Ureter (tissue), 1 donor: ENCODE measurements at places on chromosomes 6 and 20.
A peak's percentile ranks its signal among the peaks of the same experiment; 100 is the strongest.

DNA sequence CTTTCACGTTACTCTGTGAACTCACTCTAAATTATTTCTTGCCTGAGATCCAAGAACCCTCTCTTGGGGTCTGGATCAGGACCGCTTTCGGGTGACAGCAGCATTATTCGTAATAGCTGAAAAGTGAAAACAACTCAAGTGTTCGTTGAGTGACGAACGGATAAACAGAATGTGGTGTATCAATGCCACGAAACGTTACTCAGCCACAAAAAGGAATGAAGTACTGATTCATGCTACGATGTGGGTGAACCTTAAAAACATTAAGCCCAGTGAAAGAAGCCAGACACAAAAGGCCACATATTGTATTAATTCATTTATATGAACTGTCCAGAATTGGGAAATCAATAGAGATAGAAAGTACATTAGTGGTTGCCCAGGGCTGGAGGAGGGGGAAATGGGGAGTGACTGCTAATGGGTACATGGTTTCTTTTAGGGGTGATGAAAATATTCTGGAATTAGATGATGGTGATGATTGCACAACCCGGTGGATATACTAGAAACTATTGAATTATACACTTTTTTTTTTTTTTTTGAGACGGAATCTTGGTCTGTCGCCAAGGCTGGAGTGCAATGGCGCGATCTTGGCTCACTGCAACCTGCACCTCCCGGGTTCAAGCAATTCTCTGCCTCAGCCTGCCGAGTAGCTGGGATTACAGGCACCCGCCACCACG, 8.4 kb downstream of the PTGIS start:
- DNase-seq: peak; percentile 41

GRCh38 chr6:113067612-113068275, 720.6 kb downstream of the RFPL4B start:
- DNase-seq: no peak

DNA sequence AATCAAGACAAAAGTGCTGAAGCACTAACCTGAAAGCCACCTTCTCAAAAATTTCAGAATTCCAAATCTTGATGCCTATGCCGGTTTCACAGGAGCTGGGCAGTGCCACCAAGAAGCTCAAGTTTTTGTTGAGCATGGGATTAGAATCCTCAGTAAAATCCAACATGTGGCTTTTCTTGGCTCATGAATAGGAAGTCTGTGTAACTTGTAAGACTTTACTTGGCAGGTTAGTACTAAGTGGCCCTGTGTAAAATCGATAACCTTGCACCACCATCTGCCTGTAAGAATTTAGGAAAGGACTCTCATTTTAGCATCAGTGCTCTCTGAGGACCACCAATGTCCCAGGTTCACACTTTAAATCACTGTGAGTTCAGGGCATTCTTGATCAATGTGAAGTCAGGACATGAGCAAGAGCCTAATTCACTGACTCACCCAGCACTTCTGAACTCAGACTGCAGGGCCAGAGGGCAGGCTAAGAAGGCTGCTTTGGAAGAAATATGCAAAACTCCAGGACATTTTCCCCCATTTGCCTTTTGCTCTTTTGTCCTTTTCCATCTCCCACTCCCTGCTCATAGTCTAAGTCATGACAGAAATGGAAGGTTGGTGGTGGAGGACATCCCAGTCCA, 113.2 kb downstream of the EDN1 start:
- DNase-seq: no peak

GRCh38 chr20:38337561-38338140, 8.6 kb upstream of the LBP start:
- no peak for DNase-seq

DNA sequence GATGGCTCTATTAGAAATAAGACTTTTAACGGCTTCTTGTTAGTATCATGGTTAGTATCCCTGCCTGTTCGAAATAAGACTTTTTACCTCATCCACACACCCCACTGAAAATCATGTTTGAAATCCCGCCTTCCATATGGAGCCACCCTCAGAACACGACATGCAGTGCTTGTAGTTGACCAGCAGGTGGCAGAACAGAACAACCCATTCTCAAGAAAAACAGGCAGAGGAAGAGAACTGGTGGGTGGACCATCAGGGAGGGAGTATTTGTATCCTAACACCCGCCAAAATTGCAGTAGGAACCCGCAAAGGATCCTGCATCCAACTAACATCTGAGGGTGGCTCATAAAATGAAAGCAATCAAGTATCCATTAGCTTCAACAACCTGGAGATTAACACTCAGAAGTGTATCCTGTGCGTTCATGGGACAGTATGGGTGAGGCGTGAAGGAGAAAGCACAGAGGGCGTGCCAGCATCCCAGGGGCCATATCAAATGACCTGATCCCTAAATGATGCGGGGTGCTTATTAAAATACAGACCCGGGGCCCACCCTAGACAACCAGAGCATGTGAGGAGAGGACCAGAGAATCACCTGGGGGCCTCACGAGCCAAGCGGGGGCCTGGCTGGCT, 89.6 kb upstream of the NHSL1 start:
- DNase-seq: peak; percentile 54

DNA sequence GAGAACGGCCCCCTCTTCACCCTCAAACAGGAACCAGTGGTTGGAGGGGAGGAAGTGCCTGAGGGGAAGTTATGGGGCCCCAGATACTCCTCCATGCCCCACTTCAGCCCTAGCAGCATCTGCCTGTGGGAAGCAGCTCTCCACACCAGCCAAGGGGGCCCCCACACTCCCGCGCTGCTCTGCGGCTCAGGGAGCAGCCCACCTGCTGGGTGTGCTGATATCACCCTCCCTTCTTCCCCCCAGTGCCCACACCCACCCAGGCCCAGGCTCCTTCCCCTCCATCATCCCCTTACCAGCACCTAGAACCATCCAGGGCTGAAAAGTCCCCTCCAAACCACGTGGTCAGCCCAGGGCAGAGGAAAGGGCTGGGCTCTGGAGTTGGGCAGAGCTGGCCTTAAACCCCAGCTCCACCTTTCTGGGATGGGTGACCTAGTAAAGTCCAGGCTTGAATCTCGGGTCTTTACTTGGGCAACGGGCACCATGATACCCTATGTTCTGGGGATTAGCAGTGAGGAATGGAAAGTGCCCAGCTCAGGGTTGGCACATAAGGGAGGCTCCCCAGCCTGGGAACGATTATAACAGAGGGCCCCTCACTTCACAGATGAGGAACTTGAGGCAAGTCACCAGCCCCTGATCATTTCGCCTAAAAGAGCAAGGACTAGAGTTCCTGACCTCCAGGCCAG, 663 bp downstream of the LST1 start:
- DNase-seq: no peak

DNA sequence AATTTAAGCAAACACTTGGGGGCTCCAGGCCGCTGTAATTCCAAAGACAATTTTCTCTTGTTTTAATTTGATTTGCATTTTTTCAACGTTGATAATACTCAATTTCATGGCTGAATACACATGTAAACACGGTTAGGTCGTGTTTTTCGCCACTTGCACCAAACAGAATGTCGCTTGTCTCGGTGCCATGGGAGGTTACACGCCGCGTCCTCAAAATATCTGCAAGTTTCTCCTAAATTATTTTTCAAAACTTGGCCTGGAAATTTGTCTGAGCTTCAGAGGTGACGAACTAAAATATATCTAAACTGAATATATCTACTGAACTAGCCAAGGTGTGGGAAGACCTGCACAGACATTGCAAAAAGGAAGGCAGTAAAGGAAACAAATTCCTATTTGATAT, 15.0 kb downstream of the FOXA2 start:
- DNase-seq: no peak

DNA sequence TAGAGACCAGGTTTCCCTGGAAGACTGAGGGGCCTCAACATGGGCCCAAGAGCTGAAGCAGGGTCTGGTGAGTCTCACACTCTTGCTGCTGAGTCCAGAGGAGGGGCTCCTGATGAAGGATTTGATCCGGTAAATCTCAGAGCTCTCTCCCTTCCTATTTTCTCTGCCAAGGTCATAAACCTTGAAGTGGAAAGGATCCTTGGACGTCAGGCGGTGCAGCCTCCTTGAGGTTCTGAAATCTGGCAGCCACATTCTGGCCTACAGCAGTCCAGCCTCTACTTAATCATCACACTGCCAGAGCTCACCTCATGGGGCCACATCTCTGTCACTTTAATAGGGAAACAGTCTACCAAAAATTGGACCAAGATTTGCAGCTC, 24.0 kb downstream of the ACSS1 start:
- DNase-seq: no peak

DNA sequence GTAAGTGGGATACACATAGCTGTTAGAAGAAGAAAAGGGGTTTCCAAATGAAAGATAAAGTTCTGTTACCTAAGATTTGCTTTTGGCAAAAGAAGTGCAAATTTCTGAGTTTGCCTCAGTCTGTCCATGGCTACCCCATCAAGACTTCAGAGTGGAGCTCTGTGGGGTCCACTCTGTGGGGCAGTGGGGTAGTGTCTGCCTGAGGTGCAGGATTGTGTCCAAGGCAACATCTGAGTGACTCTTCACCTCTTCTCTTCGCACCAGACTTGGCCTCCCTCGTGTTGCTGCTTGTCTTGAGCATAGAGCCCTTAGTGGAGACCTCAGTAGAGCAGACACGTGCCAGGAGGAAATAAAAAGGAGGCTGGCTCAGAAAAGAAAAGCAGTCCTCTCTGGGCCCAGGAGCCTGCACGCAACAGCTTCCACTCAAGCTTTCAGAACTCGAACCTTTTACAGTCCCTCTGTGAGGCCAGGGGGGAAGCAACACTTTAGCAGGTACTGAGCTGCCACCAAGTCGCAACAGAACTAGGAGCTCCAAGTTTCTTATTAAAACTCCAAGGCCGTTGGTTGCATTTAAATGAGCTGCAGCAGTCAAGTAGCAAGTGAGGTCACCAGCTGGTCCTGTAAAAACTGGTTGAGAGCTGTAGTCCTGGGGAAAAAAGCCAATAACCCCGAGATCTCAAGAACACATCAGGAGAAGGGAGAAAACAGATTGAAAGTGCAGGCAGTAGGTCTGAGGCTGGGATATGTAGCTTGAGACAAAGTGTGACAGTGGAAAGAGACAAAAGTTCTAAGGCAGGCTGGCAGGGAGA, 413.5 kb downstream of the CDC5L start:
- no peak for DNase-seq

- DNase-seq: no peak
These were observed 327.9 kb upstream of the MARCKS start for GRCh38 chr6:113529196-113529595.

GRCh38 chr20:52348434-52348833, 156.9 kb upstream of the ZFP64 start:
- DNase-seq: no peak

- no peak for DNase-seq
These were observed 3.8 kb upstream of the HMGA1 start for GRCh38 chr6:34232901-34233300.

DNA sequence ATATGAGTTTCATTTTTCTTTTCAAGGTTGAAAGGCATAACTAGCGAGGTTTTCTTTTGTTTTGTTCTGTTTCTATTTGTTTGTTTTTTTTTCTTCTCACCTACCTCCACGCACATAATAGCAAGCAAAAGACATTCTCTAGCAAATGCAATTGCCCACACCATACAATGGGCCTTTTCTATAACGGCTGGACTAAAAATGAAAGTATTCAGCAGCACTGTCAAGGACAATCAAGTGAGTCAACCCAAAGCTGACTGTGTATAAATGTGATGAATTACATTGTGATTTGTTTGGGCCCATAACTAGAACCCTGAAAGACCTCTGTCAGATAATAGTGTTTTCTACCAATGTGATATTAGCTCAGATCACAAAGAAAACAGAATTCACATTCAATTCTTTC, 496.7 kb downstream of the RNF144B start:
- no peak for DNase-seq

DNA sequence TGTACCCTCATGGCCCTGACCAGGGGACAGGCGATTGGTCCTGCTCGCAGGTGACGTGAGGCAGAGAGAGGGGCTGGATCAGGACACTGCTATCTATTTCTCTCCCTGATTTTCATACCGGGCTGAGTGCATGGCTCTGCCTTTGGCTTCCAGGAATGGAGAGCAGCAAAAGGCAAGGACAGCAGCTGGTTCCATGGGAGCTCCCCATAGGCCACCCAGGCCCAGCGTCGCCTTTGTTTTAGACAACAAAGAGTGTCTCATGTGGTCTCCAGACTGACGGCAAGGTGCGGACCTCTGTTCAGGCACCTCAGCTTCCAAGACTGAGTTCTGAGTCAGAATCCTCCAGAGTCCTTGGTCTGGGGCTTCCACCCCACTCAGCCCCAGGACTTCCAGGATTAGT, 123.1 kb downstream of the VEGFA start:
- DNase-seq: no peak

- DNase-seq: no peak
These were observed 512.1 kb downstream of the QKI start for GRCh38 chr6:163926642-163927041.

DNA sequence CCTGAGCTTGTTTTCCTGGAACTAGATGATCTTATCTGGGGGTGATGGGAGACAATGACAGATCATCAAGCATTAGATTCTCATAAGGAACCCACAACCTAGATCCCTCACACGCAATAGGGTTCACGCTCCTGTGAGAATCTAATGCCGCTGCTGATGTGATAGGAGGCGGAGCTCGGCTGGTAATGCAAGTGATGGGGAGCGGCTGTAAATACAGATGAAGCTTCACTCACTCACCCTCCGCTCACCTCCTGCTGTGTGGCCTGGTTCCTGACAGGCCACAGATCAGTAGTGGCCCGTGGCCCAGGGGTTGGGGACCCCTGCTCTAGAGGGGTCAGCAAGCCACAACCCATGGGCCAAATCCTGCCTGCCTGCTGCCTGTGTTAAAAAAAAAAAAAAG, 435.9 kb downstream of the CD83 start:
- no peak for DNase-seq

DNA sequence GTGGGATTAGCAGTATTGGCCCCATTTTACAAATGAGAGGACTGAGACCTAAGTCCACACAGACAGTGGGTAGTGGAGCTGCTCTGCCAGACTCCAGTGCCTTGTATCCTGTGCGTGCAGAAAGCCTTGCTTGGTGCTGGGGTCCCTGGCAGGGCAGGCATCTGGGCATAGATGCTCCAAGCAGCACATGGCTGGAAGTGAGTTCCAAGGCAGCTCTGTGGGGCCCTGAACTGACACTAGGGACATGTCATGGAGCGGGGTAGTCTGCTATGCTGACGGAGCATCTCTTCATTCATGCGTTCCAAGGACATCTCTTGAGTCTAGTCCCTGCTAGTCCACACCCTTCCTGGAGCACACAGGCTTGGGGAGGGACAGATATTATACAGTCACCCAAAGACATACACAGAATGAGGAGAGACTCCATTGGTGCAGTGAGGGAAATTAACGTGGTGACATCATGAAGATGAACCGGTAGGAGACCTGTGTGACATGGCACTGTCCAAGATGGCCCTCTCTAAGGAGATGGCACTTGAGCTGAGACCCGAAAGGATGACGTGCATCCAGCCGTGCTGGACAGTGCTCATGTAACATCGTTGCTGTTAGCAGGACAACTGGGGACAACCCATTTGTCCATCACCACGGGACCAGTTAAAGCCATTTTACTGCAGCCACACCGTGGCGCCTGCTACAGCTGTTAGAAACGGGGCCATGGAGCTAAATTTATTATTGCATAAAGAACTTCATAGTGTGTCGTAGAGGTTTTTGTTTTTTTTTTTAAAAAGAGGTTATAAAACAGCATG, 65.1 kb downstream of the DLGAP4 start:
- no peak for DNase-seq
